GM06990 (cell line): ENCODE measurements at places on chromosomes 4 and X.

DNA sequence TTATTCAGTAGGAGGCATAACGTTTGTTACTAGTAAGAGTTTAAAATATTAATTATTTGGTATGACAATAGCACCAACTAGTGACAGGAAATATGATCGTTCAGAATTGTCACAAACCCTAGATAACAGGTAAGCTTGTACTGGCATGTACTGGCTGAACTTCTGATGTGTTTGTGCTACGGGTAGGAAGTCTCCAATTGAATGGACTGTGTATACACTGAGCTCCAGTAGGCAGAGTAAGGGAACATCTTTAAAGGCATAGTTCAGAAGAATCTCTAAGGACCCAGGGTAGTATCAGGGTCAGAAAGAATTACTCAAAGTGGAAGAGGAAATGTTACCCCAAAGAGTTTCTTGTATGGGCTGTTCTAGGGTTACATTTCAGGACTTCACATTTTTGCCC, 230.4 kb downstream of the EDA2R start:
- no peak for DNase-seq

DNA sequence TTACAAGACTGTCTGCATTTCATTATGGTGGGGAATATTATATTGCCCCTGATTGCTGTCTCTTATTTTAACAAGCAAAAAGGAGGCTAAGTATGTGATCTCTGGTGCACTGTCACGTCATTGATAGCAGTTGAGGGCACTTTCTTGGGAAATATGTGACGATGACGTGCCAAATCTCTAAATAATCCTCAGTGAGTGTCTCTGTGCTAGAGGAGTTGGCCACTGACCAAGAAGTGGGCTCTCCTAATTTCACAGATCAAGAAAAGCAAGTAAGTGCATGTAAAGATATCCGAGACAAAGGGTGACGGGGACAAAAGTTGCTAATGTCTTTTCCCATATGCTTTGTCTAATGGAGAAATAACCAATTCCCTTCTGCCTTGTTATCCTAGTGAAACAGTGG, 487.4 kb upstream of the TENM3 start:
- no peak for DNase-seq

DNA sequence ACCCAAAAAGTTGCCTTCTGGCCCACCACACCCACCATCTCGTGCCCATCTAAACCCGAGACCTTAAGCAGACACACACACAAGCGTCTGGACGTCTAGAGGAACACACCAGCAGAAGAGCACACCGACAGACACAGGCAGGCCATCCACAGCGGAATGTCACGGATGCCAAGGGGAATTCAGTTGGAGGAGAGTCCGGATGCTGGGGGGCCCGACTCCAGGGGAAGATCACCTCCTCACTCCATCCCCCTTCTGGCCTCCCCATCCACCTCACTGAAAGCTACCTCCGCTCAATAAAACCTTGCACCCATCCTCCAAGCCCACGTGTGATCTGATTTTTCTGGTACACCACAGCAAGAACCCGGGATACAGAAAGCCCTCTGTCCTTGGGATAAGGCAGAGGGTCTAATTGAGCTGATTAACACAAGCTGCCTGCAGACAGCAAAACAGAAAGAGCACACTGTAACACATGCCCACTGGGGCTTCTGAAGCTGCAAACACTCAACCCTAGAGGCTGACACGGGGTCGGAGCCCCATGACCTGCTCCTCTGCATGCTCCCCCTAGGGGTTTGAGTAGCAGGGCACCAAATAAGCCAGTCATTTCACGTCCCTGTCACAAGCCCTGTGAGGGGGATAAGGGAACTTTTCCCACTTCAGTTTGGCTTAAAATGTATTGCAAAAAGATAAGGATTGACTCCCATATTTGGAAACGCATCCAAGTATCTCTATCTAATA, 339.6 kb upstream of the PCDH10 start:
- no peak for DNase-seq

DNA sequence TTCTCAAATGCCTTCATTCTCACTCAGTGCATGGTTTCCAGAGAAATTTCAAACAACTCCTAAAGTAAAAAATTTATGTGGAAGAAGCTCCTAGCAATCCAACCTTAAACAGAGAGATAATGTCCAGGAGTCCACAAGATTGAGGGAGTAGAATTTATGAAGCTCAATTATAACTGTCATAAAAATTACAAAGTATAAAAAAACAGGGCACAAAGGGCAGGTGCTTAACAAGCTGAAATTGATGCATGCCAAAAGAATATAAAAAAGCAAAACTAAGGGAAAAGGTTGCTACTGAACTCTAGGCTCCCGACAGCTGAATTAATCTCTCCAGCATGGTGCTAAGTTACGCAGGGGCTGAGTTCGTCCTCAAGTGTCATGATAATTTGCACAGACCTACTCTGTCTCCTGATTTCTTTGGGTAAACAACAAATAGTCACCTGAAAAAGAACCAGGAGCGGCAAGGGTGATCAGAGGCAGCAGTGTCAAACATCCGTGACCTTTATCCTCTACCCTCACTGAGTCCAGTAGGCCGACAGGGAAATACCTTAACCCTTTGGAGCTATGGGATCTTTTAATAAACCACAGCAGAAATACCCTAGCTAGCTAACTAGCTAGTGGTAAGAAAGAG, 47.2 kb upstream of the RELL1 start:
- DNase-seq, result no peak

- DNase-seq, result no peak
Measured at GRCh38 chr4:185740471-185740873, 71.5 kb downstream of the SORBS2 start.

- no peak for DNase-seq
Measured at GRCh38 chr4:89258506-89258905, 49.1 kb downstream of the GPRIN3 start.

GRCh38 chr4:187016101-187016500, 292.4 kb upstream of the FAT1 start:
- DNase-seq, result no peak

DNA sequence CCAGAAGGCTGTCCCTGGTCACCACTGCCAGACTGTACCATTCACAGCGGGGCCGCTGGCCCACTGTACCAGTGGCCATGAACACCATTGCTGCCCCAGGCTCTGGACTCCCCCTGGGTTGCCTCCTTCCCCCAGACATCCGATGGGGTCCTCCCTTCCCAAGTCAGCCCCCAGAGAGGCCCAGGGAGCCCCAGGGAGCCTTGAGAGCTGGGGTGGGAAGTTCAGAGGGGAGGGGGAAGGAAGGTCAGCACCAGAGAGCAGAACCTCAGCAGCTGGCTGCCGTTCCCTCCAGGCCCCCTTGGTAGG, 441 bp upstream of the ARHGAP4 start:
- DNase-seq, result no peak

- DNase-seq, result no peak
Measured at GRCh38 chrX:108216405-108216804, 124.8 kb downstream of the ATG4A start.

DNA sequence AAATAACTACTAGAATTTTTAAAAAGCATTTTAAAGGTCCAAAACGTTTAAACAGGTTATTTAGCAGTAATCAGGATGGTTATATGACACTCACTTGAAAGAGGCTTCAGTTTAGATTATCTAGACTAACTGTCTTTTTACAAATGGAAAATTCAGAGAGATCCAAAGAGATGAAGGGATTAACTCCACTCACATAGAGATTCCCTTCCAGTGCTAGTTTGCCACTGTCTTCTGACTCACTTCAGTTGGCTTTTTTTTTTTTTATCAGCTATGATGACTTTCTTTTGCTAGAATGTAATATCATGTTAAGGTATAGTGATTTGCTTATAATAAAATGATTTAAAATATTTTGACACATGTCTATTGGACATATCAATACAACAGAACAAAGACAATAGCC, 43.8 kb downstream of the GALNT7 start:
- DNase-seq, result no peak

DNA sequence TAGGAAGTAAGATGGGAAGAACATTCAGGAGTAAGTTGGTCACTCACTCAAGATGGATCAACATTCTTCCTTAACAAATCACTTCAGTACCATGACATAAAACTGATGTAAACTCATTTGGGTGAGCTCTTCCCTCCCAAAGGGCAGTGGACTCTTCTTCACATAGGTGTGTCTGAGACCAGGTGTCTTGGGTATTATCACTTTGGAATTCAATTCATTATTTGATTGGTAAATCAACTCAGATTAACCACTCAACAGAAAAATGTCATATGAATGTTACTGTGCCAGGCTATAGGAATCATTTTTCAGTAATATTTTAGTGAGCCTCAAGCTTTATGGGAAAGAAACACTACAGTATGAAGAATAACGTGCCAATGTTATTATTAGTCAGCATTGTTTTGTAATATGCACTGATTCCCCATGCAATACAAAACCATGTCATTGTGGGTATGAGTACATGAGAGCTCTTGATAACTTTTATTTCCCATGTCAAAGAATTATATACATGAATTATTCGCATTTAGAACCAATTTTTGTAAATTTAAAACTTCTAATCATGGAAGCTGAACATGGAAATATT, 58.6 kb upstream of the ETNPPL start:
- DNase-seq, result no peak

DNA sequence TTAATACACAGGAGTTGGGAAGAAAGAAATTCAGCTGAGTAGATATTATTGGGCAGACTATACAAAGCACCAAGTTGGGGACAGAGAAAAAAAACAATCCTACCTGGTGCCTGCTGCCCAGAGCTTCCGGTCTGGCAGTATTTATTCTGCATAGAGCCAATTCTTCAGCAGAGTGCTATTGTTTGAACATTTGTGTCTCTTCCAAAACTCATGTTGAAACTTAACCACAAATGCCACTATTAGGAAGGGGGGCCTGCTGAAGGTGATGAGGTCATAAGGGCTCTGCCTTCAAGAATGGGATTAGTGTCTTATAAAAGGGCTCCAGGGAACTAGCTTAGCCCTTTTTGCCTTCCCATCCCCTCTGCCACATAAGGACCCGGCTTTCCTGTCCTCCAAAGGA, 136.2 kb downstream of the EVC2 start:
- no peak for DNase-seq

DNA sequence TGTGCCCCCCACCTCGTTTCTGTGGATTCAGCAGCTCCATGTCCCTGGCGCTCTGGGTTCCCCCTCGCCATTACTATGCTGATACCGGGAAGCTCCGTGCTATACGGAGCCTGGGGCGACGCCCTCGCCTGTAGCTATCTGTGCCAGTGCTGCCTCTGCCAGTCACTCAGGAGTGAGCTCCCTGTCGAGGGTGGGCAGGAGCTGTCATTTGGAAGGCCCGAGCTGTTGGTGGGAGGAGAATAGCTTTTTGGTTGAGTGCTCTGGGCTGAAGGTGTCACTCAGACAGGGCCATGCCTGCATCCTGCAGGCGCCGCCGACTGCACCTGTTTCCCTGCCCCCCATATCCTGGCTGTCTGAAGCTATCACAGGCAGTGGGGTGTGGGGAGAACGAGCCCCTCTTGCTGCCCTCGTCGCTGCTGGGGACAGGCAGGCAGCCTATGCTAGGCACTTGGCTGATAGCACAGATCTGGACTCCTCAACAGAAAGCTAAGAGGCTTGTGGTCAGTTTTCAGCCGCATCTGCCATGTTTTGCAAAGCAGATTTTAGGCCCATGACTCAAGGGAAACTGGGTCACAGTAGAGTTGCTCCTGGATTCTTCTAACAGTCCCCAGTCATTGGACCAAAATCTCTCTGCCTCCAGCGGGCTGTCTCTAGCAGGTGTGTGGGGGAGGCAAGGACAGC, 31.8 kb downstream of the CPLX1 start:
- DNase-seq, result peak; percentile 75

DNA sequence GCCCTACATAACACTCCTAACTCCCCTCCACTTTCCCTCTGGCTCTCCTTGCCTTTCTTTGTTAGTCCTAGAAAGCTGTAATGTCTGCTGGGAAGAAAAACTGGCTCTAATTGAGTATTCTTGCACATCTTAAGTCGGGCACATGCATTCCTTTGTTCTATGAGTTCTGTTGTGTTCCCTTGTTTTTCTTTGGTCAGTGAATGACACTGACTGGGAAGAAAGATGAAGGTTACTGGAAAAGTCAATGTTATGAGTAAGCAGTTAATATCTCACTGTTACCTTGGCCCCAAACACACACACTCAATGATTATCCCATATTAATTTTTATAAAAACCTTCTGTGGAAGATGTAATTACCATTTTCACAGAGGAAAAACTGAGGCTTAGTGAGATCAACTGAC, 215.9 kb downstream of the SOWAHB start:
- DNase-seq, result no peak

- no peak for DNase-seq
Measured at GRCh38 chrX:17412692-17413091, 37.7 kb downstream of the NHS start.

DNA sequence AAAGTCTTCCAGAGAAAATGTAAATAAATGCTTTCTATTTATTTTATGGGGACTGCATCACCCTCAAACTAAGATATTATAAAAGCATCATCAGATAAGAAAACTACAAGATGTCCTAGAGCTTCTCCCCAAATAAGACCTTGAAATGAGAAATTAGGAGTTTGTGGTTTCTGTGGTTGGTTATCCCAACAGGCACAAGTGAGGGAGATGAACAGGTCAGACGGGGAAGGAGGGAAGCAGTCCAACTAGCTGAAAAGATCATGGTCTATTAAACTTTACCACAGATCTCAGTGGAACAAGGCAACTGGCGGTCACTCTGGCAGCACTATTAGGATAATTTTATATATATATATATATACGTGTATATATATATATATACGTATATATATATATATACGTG, 319.3 kb upstream of the GRID2 start:
- no peak for DNase-seq

- no peak for DNase-seq
Measured at GRCh38 chr4:165915215-165915614, 42.2 kb downstream of the TLL1 start.

GRCh38 chr4:139643042-139643895, 22.4 kb upstream of the MGST2 start:
- no peak for DNase-seq

DNA sequence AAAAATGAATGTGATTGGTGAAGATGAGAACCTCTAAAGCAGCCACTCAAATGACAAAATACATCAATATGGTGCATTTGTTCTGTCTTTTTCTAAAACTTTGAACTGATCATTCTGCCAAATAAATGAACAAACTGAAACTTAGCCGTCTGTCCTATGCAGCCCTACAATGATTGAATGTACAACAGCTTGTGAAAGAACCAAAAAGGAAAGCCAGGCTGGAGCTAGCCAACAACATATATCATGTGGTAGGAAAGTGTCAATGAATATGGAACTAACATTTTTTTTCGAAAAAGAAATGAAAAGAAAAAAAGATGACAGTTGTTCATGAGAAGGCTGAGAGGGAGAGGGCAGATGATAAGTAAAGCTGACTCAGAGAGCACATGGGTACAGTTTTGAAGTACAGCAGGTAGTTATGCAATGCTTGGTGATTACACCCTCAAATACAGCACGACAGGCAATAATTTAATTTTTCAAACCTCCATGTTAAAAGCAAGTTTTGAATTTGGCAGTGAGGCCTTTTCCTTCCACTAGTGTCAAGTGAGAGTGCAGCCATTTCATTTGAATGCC, 21.2 kb upstream of the SLC7A11 start:
- DNase-seq, result no peak

- no peak for DNase-seq
Measured at GRCh38 chrX:41475191-41475590, 28.0 kb downstream of the NYX start.

GRCh38 chr4:138334346-138335016, 92.3 kb upstream of the SLC7A11 start:
- no peak for DNase-seq
